ENCODE measurements at places on chromosomes 4 and X.

DNA sequence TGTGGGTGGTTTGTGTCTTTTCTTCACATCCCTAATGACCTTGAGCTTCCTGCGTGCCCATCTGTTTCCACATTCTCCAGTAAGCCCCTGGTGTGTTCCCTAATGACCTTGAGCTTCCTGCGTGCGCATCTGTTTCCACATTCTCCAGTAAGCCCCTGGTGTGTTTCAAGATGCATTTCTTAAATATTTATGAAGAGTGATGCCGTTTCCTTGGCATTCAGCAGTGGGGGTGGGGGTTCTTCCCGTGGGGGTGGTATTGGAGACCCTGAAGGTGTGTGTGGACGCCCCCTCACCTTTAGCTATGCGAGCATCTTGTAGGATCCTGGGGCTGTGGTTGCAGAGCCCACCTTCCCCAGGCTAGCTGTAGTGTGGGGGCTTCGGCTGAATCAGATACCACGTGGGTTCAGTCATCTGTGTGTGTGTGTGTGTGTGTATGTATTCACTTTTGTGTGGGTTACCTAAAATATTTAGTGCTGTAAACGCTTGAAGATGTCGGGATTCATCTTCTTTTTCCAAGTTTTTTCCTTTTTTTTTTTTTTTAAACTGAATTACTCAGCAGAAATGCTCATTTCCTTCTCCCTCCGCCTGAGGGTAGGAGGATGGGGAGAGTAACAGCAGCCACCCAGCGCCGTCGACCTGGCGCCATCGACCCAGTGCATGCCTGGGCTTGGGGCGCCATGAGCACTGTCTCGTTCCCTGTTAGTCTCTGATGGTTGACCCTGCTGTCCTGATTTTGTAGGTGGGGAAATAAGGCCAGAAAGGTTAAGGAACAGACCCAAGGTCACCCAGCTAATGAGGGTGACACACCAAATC lies 9.9 kb downstream of the NSG1 start:
- DNase-seq = no peak

DNA sequence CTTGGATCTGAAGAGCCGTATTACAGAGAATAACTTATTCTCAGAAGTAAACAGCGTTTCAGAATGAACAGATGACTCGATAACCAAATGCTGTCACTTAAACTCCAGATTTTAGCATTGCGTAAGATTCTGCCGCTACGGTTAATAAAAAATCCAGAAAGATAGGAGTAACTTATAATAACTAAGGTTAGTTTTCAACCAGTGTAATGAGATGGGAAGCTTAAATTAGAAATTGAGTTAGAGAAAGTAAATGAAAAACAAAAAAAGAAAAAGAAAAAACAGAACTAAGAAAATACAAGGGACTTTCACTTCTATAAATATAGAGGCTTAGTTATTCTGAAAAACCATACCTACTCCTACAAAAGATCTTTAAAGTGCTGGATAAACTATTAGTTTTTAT lies 13.1 kb upstream of the PARM1 start:
- DNase-seq = no peak

GRCh38 chr4:126850286-126850685 lies 782.5 kb upstream of the INTU start:
- no peak for DNase-seq

GRCh38 chr4:14910411-14910810 lies 91.9 kb upstream of the CPEB2 start:
- no peak for DNase-seq

GRCh38 chr4:5800496-5800895 lies 89.5 kb downstream of the EVC start:
- DNase-seq = no peak

GRCh38 chrX:40506201-40506985 lies 74.4 kb upstream of the ATP6AP2 start:
- DNase-seq = no peak

DNA sequence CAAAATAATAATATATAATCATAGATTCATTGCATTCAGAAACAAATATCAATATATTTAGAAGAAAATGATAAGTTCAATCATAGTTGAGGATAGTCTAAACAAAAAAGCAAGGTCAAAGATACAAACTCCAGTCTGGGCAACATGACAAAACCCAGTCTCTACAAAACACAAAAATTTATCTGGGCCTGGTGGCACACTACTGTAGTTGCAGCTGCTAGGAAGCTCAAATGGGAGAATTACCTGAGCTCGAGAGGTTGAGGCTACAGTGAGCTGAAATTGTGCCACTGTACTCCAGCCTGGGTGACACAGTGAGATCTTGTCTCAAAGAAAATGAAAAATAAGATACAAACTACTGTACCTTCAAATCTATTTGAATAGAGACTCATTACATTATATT lies 52.7 kb upstream of the ANXA10 start:
- no peak for DNase-seq

- DNase-seq = no peak
Measured at GRCh38 chr4:6499238-6499600, 26.8 kb upstream of the PPP2R2C start.

DNA sequence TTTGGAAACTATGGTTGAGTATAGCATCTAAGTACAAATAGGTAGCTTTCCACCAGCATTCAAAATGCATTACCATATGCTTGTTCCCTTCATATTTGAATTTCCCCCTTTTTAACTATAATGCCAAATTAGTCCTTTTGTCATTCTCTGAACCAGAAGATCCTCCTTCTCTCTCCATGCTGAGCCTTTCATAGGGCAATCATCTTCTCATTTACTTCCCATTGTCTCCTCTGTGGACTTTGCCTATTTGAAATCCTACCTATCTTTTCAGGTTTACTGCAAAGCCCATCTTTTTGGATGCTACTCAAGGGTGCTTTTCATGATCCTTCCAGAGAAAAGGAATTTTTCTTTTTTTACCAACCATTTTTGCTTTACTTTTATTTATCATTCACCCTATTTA lies 54.7 kb downstream of the DKK2 start:
- DNase-seq = no peak

DNA sequence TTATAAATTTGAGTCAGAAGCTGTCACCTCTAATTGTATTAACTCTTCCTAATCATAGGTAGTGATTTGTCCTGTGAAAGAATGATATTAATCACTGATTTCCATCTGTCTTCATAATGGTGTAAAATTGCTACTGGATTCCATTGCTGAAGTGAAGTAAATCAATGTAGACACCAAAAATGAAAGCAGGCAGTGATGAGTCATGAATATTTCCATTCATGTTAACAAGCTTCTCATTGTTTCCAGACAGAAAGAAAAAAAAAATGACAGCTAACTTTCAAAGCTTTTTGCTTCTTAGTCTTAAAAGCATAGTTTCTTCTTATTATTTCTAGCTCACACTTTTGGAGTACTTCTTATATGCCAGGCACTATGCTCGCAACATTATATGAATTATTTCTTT lies 21.5 kb downstream of the FAM114A1 start:
- DNase-seq = no peak

- DNase-seq = no peak
Measured at GRCh38 chr4:75545526-75545925, 10.3 kb upstream of the ODAPH start.

GRCh38 chr4:81021981-81022380 lies 8.5 kb upstream of the BMP3 start:
- DNase-seq = no peak

DNA sequence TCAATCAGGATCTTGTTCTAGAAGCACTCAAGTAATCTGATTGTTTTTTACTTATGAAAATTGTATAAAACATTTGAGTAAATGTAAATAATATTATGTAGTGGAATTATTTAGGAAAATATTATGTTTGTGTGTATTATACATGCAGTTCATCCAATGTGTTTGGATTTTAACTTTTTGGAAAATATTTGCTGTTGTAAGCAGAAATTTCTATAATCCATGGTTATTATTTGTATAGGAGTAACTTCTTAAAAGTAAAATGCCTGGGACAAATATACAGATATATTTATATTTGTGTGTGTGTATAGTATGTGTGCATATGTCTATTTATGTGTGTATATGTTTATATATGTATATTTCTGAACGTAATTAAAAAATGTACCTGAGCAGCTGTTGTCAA lies 1394.6 kb upstream of the AGA start:
- no peak for DNase-seq

- DNase-seq = no peak
Measured at GRCh38 chr4:131551306-131551705, 1597.8 kb upstream of the PCDH10 start.

GRCh38 chr4:105392858-105393257 lies 81.0 kb downstream of the PPA2 start:
- no peak for DNase-seq

- DNase-seq = no peak
Measured at GRCh38 chr4:37715889-37716402, 29.8 kb upstream of the RELL1 start.

GRCh38 chr4:742096-742741 lies 36.6 kb downstream of the PCGF3 start:
- DNase-seq = no peak

GRCh38 chr4:151291485-151291884 lies 14.5 kb downstream of the PRSS48 start:
- no peak for DNase-seq

DNA sequence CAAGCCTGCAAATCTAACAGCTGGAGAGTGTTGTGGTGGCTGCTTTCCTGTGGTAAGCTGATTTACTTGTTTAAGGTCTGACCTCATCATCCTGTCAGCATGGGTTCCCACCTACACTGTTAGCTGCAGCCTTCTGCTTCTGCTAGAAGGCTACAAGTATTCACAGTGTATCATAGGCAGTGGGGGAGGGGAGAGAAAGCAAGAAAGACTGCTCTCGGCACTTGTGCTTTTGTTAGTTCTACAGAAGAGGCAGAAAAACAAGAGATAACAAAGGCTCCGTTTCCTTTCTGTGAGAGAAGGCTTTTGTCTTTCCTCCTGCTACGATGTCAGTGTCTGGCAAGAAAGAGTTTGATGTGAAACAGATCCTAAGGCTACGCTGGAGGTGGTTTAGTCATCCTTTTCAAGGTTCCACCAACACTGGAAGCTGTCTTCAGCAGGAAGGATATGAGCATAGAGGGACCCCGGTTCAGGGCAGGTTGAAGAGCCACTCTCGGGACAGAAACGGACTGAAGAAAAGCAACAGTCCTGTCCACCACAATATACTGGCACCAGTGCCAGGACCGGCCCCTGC lies at the start of gene KLHL4:
TSS of gene KLHL4 (plus strand) at position 232 of the 571 bp plus-strand sequence. CDS start at position 324, 92 bp downstream.
- no peak for DNase-seq

GRCh38 chr4:39023059-39023458 lies 9.2 kb downstream of the TMEM156 start:
- no peak for DNase-seq

DNA sequence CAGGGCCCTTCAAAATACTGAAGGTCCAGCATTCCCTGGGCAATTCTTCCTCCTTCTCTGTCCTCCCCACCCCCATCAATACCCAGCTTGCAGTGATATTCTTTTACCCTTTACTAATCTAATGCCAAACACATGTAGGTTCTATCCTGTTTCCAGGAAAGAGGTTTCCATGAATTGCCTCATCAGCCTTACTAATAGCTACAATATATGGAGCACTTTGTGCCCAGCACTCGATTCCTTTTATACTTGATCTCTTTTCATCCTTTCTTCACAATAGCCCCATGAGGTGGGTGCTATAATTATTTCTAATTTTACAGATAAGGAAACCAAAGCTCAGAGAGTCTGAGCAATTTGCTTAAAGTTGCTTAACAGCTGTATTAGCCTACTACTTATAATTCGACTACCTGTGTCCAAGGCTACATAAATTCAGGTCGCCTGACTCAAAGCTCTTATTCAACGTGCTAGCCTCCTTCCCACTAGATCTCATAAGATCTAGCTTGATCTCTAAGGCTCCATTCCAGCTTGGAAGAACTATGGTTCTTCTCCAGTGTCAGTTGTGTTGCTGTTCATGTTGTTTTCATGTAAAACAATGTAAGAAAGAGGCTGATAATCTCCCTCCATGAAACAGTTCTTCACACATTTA lies 229.6 kb upstream of the PGRMC2 start:
- no peak for DNase-seq

DNA sequence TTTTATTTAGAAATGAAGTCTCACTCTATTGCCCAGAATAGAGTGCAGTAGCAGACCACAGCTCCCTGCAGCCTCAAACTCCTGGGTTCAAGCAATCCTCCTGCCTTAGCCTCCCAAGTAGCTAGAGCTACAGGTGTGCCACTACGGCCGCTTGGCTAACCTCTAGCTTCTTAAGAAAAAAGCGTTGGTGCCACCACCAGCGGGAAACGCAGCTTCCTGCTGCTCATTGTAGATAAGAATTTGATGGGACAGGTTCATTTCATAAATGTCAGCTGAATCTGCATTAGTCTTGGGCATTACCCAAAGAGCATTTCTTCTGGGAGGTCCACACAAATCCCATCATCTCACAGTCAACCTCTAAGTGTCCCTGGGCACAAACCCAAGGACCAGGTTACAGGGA lies 33.2 kb upstream of the NAP1L5 start:
- DNase-seq = no peak

DNA sequence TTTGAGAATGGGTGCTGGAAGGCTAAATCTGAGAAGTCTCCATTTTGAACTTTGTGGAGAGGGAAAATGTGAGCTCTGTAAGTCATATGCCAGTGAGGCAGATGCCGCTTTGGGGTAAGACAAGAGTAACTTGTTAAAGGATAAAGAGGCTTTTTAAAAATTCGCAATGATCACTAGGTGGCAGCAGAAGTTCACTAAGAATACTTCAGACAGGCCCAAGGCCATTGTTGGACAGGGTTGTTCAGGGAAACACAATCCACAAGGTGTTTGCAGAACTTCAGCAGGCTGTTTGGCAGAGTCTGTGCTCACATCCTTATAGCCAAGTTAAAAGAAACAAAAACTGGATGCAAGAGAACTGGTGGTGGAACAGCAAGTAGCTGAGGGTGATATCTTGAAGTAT lies 13.7 kb upstream of the PIGA start:
- no peak for DNase-seq

GRCh38 chr4:7281691-7282665 lies 89.6 kb downstream of the SORCS2 start:
- DNase-seq = no peak

GRCh38 chr4:81085291-81085690 lies 54.8 kb downstream of the BMP3 start:
- no peak for DNase-seq

DNA sequence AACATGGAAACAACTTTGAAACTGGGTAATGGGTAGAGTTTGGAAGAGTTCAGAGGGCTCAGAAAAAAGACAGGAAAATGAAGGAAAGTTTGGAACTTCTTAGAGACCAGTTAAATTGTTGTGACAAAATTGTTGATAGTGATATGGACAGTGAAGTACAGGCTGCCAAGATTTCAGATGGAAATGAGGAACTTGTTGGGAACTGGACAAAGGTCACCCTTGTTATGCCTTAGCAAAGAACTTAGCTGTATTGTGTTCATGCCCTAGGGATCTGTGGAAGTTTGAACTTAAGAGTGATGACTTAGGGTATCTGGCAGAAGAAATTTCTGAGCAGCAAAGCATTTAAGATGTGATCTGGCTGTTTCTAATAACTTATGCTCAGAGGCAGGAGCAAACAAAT lies 5.1 kb upstream of the ARL13A start:
- no peak for DNase-seq

All from T follicular helper cell (primary cell).